ENCODE measurements at places on chromosomes 7 and 10.

GRCh38 chr10:110311357-110311949 is 6.7 kb upstream of the SMNDC1 start:
- DNase-seq, result peak; percentile 70

GRCh38 chr10:11612021-11613001 is 861 bp upstream of the USP6NL start:
- no peak for DNase-seq

DNA sequence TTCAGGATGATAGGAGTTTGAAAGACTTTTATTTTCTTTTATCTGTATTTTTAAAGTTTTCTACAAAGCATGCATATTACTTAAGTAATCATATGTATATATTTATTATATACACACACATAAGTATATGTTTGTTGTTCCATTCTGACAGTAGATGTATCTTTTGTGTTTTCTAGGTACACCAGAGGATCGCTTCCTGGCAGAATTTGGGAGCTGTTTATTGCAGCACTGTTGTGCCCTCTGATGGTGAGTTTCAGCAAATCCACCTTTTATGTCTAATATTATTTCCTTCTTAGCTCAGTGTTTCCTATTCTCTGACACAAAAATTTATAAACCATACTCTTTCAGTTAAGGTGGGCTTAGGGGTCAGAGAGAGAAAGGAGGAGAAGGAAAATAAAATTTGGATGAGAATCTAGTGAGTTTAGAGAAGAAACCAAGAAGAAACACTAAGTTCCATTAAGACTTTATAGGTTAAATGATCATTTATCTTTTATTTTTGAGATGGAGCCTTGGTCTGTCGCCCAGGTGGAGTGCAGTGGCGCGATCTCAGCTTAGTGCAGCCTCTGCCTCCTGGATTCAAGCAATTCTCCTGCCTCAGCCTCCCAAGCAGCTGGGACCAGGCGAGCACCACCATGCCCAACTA is 59.2 kb upstream of the OIT3 start:
- DNase-seq, result peak; percentile 18

DNA sequence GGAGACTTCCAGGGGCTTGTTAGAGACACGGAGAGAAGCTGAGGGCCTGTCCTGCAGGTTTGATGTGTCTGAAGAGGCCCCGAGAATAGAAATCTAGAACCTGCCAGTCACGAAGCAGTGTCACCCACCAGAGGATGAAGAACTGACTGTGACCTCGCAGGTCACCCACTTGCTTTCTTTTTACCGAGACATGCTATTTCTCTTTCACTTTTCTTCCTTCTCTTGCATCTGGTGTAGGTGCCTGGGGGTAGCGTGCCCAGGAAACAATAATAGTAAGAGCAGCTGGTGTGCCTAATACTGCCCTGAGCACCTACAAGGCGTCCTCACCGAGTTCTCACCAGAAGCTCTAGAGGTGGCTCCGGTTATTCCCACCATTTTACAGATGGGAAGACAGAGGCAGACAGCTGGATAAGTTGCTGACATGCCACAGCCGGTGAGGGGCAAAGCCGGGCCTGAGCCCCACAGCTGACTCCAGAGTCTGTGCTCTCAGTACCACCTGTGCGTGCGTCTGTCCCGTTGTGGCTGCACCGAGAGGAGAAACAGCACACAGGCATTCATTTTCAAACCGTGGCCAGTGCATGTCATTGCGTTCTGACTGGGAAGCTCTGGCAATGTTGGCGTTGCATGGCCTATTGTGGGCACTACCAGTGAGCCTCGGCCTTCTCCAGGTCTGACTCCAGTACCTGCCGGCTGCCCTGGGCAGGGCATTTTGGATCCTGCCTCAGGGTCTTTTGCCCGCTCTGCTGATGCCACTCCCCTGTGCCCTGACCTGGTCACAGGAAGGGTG is 7.8 kb downstream of the CHST3 start:
- no peak for DNase-seq

DNA sequence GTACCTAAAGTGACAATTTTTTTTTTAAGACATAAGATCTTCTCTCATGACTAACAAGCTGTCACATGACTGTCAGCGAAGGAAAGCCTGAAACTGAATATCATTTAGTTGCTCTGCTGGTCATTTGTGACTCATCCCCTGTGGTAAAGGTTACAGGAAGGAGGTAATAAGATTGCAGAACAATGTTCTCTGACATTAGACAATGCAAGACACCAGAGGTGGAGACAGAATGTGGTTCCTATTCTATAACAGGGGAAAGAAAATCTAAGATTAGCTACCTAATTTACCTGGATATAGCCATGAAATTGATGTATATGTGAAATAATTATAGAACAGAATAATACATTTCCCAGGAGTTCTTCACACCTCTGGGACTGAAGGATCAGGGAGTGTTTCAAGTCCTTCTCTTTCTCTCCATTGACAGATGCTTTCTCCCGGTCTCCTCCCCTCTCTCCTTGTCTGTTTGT is 47.7 kb downstream of the LRGUK start:
- no peak for DNase-seq

DNA sequence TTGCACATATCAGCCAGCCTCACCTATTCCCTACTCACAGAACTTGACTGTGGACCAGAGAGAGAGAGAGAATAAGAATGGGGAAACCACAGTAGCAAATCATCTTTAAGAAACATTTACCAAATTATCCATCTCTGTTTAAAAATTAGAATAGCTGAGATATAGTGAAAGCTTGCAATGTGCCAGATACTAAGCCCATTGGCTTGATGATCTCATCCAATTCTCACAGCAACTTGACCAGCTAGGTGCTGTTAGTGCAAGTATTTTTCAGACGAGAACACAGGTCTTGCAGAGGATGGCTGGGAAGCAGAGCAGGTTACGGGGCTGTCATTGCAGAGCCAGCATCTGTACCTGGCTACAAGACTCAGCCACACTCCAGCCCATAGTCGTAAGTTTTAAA is 50.9 kb downstream of the KLF6 start:
- no peak for DNase-seq

DNA sequence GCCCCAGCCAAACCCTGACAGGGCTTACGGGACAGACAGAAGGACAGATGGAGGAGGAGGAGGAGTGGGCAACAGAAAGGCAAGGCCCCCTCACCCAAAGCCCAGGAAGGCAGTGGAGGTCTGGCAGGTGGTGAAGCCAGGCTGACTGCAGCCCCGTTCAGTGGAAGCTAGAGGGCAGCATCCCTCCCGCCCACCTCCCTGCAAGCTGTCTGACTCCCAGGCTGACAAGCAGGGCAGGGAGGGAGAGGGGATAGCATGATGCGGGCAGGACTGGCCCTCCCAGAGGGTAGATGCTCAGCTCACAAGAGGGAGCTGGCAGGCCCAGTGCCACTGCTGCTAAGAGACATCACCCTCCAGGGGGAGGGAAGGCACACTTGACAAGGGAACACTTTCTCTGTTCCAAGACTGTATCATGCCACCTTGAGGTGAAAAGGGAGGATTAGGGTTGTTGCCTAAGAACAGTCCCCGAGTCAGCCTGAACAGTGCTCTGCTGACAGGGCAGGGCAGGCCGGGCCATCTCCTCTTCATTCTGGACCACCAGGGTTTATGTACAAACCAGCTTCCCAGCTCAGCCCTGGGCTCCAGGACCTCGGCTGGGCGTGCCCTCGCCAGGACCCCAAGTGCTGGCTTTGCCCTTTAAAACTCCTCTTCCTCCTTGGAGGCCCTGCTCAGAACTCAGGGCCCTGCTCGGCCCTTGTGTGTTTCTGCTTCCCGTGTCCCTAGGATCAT is 61.8 kb downstream of the RASGEF1A start:
- DNase-seq, result peak; percentile 60

GRCh38 chr10:804787-805619 is 115.5 kb upstream of the DIP2C start:
- DNase-seq, result no peak

GRCh38 chr10:2761311-2761710 is 306.0 kb upstream of the PFKP start:
- DNase-seq, result peak; percentile 15

DNA sequence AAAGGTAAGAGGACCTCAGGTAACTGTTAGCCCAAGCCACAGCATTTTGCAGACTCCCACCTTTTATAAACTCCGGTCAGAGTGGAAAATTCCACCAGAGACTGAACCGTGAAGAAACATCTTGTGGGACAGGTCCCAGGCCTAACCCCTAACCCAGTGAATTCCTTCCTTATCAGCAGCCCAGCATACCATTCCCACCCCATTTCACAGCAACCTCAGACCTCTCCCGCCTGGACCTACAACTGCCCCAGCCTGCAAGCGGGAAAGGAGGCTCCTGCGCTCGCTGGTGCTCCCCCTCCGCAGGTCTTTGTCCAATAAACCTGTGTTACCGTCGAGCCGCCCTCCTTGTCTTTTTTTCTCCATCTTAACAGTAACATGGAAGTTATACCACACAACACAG is 736.6 kb downstream of the MAGI2 start:
- no peak for DNase-seq

GRCh38 chr10:22461891-22462290 is 116.6 kb downstream of the SPAG6 start:
- no peak for DNase-seq

DNA sequence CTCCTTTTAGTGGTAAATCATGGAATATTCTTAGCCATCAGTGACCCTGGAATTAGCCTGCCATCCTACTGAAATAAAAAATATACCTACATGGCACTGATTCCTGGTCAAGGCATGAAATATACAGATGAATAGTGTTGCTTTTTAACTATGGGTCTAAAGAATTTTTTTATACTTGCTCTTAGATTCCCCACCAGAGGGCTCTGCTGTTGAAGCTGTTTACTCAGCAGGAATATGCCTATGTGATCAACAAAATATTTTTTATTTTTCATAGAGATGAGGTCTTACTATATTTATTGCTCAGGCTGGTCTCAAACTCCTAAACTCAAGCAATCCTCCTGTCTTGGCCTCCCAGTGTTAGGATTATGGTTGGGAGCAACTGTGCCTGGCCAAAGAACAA is 13.5 kb downstream of the ZC3HC1 start:
- peak; percentile 8 for DNase-seq

DNA sequence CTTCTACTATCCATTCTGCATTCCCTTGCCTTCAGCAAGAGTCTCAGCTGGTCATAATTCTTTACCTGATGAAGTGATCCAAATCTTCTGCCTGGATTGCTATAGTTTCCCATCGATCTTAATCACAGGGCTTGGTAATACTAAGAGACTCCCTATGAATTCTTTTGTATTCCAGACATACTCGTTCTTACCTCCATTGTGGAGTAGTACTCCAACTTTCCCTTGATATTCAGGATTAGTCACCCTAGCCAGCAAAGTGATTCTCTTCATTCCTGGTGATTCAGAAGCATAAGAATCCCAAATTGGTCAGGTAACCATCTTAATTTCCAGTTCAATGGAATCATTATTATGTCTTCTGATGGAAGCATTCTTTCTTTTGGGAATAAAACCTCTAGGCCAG is 96.7 kb downstream of the TWIST1 start:
- no peak for DNase-seq

DNA sequence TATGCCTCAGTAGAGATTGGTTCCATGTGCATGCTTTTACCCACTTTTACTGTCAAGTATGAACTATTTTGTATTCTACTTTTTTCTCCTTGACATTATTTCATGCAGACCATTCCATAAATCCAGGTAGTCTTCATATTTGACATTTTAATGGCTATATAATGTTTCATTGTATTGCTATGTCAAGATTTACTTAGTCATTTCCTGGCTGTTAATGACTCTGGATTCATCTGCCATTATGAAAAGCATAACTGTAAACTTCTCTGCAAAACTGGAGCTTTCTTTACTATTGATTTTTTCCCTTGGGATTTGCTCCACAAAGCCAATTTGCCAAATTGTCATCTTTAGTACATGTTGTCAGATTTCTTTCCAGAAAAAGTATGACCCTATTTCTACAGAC is 6.8 kb upstream of the MSRB2 start:
- no peak for DNase-seq

DNA sequence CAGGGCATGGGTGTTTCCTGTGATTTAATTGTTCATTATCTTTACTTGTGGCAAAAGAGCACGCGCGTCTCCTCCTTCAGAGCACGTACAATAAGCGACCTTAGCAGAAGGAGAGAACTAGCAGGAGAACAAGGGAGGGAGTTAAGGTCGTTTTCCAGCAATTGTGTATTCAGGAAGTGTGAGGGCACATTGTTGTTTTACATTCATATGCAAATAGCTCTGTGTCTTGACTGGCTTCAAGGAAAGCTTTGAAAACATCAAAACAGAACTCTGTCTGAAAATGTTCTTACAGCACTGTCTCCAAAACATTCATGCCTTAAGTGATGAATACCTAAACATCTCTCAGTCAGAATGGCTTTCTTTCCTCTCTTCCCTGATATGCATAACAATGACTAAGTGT is 499.1 kb downstream of the ACTR3B start:
- DNase-seq, result no peak

GRCh38 chr7:28123752-28124151 is 56.8 kb downstream of the JAZF1 start:
- no peak for DNase-seq

DNA sequence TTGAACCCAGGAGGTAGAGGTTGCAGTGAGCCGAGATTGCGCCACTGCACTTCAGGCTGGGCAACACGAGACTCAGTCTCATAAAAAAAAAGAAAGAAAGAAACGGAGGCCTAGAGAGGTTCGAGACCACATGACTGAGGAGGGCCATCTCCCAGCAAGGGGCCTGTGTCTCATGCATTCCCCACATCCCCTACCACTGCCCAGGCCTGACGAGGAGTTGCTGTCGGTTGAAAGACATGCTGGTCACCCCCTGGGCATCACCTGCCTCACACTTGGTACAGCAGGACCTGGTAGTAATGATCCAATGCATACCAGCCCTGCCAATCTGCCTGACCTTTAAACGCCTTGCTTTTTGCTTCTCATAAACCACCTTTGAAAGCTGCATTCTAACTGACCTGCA is 85.9 kb downstream of the DLG5 start:
- DNase-seq, result no peak

DNA sequence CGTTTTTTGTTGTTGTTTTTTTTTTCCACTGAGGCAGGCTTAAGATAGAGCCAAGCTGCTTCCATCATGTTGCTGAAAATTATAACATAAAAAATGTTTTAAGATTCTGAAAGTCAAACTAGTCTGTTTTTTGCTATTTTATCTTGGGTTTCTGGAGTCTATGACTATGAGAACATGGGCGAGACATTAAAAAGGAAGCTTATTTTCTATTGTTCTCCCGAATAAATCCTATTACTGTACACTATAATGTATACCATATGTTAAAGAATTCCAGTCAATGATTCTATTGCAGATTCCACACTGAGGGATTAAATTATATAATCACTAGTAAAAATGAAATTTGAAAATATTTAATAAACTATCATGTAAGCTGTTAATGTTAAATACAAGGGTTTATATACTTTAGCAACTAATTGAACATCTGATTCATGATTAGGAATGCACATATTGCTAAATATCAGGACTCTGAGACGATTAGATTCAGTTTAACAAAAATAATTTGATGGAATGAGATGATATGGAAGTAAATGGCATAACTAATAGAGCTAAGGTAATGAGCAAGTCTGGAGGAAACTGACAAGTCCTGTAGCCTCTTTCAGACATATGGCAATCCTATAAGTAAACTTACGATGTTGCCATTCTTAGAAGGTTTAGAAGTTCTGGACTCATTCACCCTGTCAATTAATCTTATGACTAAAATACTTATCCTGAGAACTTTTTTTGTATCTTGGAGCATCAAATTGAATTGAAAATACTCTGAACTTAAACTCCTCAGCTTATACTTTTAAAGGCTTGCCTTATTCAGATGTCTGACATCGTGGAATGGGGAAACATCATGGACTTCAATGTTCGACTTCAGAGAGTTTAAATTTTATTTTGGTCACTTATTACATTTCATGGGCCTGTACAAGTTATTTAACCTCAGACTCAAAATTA is 294.8 kb upstream of the DGKB start:
- DNase-seq, result no peak

GRCh38 chr10:45420453-45421192 is 46.6 kb downstream of the ALOX5 start:
- DNase-seq, result peak; percentile 68
